ENCODE measurements at places on chromosomes 13 and 19.

DNA sequence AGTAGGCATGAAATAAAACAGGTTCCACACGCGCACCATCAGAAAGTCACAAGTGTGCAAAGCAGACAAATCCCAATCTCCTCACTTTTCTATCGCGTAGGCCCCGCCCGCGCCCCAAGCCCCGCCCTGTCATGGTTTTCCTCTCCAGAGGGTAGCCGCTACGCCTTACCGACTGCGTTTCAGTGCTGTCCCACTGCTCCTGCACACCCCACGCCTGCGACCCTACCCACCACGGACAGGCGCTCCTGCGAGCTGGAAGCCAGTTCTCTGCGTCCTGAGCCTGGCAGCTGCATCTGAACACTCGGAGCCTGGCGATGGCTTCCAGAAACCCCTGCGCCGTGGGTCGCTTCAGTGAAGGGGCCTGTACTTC is 379 bp upstream of the ZNF470 start:
- H3K4me3 ChIP-seq: peak overlapping the region; percentile 97
- no peaks in the 10 kb centered on the region for H3K4me1 ChIP-seq

GRCh38 chr19:14536926-14537692 is 7.7 kb downstream of the TECR start:
- no peak overlapping the region for H3K4me3 ChIP-seq
- H3K4me1 ChIP-seq: peaks cover 12% of the 10 kb centered on the region
- peak overlapping the region; percentile 69 for H3K27ac ChIP-seq
- DNase-seq: peak; percentile 87

DNA sequence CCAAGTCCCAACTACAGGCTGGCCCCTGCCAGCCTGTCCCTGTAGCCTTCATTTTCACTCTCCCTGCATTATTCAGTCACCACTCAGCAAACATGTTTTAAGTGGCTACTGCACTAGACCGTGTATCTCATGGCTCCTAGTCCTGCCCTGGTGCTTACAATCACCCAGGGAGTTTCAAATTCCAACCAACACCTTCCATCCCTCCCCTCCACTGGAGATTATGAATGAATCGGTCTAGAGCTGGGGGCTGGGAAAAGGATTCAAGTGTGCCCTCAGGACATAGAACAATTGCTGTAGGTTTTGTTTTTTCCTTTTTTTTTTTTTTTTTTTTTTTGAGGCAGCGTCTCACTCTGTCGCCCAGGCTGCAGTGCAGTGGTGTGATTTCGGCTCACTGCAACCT is 15.0 kb upstream of the TNFAIP8L1 start:
- no peaks in the 10 kb centered on the region for H3K36me3 ChIP-seq
- no peak overlapping the region for H3K27ac ChIP-seq
- H3K27me3 ChIP-seq: no peaks in the 10 kb centered on the region
- DNase-seq: no peak

- no peaks in the 10 kb centered on the region for H3K27me3 ChIP-seq
- DNase-seq: no peak
- H3K27ac ChIP-seq: no peak overlapping the region
- peaks cover 6% of the 10 kb centered on the region for H3K4me1 ChIP-seq
- no peak overlapping the region for H3K4me3 ChIP-seq
Observed at GRCh38 chr13:108266321-108266990, 3.1 kb upstream of the TNFSF13B start.

GRCh38 chr13:59931621-59932020 is 232.1 kb downstream of the DIAPH3 start:
- no peaks in the 10 kb centered on the region for H3K27me3 ChIP-seq
- H3K4me3 ChIP-seq: no peak overlapping the region
- no peak for DNase-seq
- no peaks in the 10 kb centered on the region for H3K4me1 ChIP-seq
- no peaks in the 10 kb centered on the region for H3K36me3 ChIP-seq

DNA sequence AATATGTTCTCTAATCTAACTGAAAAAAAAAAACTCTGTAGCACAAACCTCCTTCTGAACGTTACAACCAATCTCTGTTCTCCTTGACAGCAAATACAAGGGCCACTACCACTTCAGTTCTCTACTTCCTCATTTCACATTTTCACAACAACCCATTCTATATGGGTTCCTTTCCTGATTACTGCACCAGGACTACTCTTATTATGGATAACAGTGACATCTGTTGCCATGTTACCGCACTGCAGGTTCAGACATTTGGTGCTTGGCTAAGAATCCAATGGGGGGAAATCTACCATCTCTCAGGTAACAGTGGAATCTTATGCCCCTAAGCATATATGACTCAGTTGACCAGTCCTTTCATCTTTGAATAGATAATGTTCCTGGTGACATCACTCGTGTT is 11.6 kb upstream of the FPR3 start:
- peaks cover 8% of the 10 kb centered on the region for H3K27me3 ChIP-seq
- H3K36me3 ChIP-seq: no peaks in the 10 kb centered on the region
- DNase-seq: no peak
- no peaks in the 10 kb centered on the region for H3K4me1 ChIP-seq

DNA sequence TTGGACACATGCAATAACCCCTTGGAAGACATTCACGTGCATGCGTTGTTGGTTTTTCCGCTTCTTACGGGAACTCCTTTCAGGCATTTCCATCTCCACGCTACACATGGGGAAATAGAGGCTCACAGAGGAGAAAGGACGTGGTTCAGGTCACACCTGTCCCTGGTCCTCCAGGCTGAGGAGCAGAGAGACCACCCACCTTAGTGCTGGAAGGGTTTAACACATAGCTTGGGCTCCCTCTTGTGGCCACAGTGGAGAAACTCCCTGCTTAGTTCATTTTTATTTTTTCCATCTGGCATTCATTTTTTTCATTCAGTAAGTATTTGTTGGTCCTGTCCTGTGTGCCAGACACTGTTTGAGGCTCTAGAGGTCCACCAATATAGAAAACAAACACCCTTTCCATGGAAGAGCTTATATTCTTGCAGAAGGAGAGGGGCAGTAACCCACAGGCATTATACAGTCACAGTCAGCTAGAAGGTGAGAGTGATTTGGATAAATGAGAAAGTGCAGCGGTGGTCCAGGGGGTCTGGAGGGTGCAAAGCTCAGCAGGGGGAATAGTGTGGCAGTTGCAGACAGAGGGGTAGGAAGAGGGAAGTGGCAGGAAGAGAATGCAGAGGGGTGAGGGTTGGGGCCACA is 24.2 kb upstream of the TTYH1 start:
- H3K27me3 ChIP-seq: peaks cover 19% of the 10 kb centered on the region
- no peaks in the 10 kb centered on the region for H3K36me3 ChIP-seq
- H3K27ac ChIP-seq: no peak overlapping the region
- H3K4me3 ChIP-seq: no peak overlapping the region
- H3K4me1 ChIP-seq: no peaks in the 10 kb centered on the region
